Hematopoietic multipotent progenitor cell treated with erythropoietin and hydrocortisone succinate and interleukin-3 and kit ligand, for 6 days (in vitro differentiated cells): ENCODE measurements at places on chromosomes 1 and 21.

- no peak for DNase-seq
These were observed 39.5 kb downstream of the TRPM2 start for GRCh38 chr21:44392916-44393315.

- DNase-seq: no peak
These were observed 35.7 kb upstream of the CAP1 start for GRCh38 chr1:40004857-40005256.

DNA sequence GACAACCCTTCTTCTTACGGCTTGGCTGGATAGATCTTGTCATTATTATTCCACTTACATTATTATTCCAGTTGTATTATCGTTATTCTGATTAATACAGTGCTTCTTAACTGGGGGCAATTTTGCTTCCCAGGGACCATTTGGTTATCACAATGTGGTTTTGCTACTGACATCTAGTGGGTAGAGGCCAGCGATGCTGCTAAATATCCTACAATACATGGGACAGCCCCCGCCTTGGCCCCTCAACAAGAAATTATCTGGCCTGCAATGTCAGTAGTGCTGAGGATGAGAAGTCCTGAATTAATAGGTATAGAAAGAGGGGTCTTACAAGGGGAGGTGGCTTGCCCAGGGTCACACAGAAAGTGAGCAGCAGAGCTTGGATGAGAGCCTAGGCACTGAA lies 105.6 kb downstream of the PTPRU start:
- DNase-seq: no peak

GRCh38 chr21:27813750-27814149 lies 846.9 kb upstream of the ADAMTS5 start:
- no peak for DNase-seq

DNA sequence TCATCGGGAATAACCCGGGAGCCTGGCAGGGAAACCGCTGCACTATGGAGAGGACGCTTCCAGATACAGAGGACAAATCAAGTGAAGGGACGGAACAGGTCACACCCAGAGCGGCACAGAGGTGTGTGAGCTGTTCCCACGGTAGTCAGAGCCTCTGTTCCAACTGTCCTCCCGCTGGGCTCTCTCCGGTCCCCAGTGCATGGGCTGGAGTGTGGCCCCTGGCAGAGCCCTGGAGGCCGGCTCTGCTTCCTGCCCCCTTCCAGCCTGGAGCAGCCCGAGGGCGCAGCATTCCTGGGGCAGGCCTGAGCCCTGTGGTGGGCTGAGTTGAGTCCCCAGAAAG lies 11.9 kb upstream of the ZBTB21 start:
- no peak for DNase-seq
